ENCODE measurements at places on chromosomes 11 and 22.

DNA sequence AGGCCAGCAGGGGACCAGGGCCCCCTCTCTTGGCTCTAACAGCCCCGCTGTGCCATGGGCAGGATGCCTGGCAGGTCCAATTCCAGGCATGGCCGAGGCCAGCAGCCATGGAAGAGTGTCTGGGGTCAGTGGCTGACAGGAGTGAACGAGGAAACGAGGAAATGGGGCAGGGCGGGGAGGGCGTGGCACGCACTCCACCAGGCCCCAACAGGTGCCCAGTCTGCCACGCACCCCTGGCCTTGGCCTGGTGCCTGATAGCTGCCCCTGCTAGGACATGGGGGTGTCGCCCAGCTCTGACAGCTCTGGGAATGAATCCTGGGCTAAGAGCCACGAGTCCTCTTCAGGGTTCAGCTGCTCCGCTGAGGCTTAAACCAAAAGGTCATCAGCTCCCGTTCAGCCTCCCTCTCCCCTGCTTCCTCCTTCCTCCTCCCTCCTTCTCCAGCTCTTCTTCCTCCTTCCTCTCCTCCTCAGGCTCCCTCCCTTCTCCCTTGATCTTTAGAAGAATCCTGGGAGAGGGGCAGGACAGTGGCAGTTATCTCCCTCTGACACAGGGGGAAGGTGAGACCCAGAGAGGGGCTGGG, 11.5 kb upstream of the TBC1D22A start:
- DNase-seq = no peak

- no peak for DNase-seq
Observed at GRCh38 chr11:69965821-69966582, 112.1 kb upstream of the ANO1 start.

DNA sequence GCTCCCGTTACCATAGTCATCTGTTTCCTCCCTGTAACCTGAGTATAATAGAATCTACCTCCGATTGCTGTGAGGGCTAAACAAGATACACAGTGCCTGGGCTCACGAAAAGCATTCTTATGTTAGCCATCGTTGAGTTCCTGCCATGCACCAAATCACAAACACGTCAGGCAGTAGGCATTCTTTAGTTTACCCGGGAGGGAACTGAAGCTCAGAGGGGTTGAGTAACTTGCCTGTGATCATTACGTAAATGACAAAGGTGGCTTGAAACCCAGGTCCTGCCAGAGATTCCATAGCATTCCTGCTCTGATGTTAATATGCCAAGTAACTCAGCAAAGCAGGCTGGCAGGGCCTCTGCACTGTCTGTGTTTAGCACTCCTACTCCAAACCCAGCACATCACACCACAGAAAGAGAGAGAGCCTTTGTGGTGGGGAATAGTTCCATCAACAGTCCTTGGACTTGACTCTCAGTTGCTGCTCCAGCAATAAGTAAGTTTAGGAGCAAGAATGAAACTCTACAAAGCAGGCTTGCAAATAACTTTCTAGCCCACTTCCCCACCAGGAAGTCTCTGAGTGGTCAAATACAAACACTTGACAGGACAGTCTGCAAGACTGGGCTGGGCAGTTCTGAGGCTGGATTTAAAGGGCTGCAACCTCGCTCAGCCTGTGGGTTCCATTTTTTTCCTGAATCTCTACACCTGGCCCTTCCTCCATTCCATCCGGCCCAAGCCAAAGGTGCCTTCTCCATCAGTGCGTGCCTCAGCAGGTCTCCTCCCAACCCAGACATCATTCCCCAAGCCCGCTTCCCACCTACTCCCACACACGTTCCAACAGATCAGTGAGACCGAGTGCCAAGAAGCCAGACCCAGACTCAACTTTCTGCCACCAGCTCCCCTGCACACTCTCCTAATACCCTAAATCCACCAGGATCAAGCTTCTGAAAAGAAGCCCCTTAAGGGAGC, 1.1 kb downstream of the SCN2B start:
- DNase-seq = no peak

DNA sequence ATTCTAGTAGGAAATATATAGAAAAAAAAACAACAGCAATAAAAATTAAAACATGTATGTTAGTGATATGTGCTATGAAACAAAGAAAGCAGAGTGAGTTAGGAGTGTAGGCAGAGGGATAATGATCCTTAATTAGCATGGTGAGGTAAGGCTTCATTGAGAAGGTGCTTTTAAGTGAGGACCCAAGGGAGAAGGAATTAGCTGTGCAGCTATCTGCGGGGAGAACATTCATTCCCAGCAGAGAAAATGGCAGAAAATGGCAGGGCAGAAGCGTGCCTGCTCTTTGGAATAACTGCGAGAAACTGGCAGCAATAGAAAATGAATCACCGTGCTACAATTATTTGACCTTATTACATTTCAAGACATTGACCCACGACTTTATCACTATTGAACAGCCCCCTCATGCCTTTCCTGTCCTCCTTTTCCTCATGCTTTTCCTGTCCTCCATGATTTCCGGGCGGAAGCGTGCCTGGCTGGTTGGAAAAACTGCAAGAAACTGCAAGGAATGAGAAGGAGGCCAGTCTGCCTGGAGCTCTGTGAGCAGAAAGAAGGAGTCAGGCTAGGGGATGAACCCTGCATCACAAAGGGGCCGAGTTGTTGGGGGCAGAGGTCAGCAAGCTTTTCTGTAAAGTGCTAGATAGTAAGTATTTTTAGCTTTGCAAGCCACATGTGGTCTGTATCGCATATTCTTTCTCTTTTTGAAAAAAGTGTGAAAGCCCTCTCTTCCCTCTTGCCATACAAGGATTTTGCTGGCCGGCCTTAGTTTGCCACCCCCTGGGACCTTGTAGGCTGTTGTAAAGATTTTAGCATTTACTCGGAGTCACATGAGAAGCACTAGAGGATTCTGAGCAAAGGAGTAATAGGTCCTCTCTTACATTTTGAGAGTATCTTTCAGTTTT, 37.1 kb upstream of the SWAP70 start:
- DNase-seq = no peak

GRCh38 chr11:21142007-21142406, 472.6 kb downstream of the NELL1 start:
- no peak for DNase-seq

DNA sequence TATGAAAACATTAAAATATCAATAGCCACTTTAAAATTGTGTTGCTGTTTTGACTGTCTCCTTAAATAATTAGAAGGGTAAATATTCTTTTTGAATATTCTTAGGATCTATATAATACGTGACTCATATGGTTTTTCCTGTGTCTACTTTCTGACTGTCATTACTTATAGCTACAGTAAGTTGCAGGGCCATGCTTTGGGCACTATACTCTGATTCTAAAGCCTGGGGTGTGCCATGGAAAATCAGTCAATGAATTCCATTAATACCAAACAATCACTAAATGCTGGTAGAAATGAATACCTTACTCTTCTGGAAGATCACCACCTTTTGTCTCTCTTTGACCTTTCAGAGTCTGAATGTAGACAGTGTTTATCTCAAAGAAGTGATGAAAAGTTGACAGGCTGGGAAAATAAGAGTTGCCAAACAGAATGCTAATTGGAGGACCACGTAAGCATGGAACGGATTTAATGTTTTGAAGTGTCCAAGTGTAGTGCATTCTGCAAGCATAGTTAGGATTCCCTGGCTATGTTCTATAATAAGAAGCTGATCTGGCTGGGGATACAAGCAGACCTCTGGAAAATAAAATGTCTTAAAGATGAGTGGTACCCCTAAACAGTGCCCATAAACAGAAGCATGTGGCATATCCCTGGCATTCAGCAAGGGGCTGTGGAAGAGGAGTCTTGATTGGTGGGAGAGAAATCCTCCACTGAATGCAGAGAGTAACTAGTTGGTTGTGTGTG, 16.8 kb downstream of the LUZP2 start:
- no peak for DNase-seq

DNA sequence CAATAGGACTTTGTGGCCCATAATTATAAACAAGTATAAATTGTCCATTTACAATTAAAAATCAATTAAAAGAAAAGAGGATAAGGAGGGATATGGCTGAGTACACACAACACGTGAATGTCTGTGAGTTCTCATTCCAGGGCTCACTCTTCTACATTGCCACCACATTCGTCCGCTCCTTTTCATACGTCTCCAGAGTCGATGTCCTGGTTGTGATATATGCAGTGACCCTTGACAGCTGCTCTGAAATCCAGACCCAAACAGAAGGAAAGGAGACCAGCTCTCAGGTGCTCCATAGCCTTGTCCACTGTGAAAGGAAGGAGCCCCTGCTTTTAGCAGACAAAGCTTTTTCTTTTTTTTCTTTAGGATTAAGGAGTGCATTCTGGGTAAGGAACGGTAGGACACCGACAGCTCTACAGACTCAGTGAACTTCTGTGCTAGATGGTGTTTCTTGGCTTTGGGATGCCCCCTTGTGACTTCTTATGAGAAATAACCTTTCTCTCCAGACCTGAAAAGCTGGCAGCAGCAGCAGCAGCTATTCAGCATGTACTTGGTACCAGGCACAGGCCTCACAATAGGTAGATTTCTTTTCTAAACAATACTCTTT, 19.7 kb upstream of the DNAJB13 start:
- DNase-seq = no peak

DNA sequence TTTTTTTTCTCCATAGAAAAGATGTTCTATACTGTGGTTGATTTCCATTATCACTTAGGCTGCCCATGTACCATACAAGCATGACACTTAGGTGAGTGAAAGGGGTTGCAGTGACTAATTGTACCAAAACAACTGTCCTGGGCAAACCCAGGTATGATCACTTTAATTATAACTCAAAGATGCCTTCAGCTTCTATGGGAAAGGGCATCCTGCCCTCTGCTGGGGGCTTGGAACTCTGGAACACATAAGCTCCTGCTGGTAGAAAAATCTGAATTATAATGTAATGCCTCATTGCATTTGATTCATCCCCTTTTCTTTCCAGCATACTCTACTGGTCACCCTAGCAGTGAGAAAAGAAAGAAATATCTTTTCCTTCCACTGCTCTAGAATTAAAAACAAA, 206.3 kb downstream of the DDX10 start:
- DNase-seq = no peak

DNA sequence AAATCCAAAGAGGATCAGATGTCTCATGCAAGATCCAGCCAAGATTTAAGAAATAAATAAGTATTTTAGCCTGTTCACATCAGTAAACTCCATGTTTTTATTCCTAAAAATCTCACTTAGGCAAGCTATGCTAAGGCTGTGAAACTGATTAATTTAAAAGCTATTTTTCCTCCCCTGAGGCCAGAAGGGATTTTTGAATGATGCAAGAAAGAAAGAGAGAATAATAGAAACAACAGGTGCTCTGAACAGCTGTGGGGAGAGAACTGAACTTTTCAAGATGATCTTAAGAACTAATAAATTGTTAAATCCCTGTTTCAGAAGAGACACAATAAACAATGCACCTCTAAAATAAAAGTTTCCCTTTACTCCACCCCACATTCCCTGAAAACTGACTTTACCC, 241.6 kb downstream of the DLG2 start:
- no peak for DNase-seq

- no peak for DNase-seq
Observed at GRCh38 chr11:84021291-84021690, 735.1 kb upstream of the CCDC90B start.

GRCh38 chr11:108597736-108598355, 4.3 kb upstream of the EXPH5 start:
- DNase-seq = no peak

GRCh38 chr11:103114836-103115235, 5.6 kb downstream of the DYNC2H1 start:
- DNase-seq = no peak

GRCh38 chr11:68933605-68934320, 30.1 kb downstream of the IGHMBP2 start:
- DNase-seq = no peak

DNA sequence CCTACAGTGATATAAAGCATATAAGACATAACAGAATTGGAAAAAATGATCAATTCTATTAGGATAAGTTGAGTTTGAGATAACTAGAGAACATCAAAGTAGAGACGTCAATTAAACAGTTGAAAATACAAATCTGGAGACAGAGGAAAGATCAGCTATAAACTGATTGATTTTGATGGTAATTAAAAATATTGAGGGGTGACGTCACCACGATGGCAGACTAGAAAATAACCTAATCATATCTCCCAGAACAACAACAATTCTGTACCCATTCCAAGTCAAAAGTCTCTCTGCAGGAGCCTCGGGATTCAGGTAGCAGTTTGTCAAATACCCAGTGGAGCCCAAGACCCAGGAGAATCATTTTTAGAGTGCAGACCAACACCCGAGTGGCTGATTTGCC, 28.9 kb downstream of the MS4A13 start:
- no peak for DNase-seq

DNA sequence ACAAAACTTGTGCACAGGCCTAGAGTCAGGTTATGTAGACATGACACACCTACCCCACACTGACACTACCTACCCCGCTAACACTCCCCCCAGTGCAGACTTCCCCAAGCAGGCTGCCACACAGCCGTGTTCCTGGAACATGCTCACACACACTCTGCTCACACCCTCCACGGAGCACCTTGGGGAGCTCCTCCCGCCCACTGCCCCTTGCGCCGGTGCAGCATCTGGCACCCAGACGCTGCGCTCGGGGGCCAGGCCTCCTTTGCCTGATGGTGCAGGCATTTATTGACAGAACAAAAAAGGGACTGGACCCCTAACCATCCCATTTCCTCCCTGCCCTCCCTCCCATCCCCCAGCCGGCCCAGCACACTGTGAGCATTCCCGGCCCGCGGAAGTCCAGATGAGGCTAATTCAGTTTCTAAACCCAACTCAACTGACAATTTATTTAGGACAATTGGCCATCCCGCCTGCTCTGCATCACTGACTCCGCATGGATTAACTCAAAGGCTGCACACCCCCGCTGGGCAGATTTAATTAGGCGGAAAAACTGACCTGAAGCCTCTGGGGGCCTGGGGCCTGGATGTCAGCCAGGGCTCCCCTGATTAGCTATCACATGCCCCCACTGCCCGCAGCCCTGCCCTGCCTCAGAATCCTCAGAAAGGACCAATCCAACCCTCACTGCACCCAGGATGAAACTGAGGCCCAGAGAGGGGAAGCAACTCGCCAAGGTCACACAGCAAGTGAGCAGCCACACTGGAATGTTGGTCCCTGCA, 30.1 kb downstream of the KCNC1 start:
- DNase-seq = no peak

GRCh38 chr11:117127171-117127901, 16.8 kb upstream of the PAFAH1B2 start:
- no peak for DNase-seq

GRCh38 chr11:125148743-125149142, 15.8 kb upstream of the PKNOX2 start:
- no peak for DNase-seq

- DNase-seq = no peak
Observed at GRCh38 chr22:42984814-42985530, 30.0 kb downstream of the PACSIN2 start.

DNA sequence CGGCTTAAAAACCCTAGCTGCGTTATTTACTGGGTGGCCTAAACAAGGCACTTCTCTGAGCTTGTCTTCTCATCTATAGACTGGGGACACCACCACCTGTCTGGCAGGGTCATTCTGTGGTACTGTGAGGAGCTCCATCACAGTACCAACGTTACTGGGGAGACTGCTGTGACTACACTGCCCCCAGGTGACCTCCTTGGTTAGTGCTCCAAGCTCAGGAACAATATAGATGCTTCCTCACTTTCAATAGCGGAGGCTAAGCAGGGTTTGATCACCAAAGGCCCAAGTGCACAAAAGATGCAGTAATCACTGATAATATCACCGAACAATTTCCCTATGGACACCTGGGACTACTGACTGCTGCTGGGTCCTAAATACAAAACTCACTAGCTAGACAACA, 18.8 kb downstream of the PRPF19 start:
- no peak for DNase-seq

Measured in stimulated activated CD4-positive, alpha-beta T cell treated with anti-CD3 and anti-CD28 coated beads, Interleukin-12 subunit alpha, Interleukin-12 subunit beta, amount 100 ng/mL, for 48 hours (primary cell).